ENCODE measurements at places on chromosomes 6 and 20.

GRCh38 chr20:23670361-23670760 is 18.5 kb downstream of the CST4 start:
- no peak for DNase-seq

DNA sequence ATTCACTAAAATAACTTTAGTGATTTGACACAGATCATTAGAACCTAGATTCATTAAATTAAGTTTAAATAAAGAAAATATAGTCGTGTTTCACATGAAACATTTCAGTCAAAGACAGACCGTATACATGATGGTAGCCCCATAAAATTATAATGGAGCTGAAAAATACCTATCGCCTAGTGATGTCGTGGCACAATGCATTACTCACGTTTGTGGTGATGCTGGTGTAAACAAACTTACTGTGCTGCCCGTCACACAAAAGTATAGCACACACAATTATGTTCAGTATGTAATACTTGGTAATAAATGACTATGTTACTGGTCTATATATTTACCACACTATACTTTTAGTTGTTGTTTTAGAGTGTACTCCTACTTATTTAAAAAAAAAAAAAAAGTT is 17.3 kb downstream of the DST start:
- DNase-seq, result no peak

- DNase-seq, result no peak
Observed at GRCh38 chr6:40341726-40342125, 245.4 kb downstream of the LRFN2 start.

GRCh38 chr6:89379281-89379680 is 26.8 kb upstream of the UBE2J1 start:
- no peak for DNase-seq

- DNase-seq, result no peak
Observed at GRCh38 chr6:14880677-14881076, 365.2 kb upstream of the JARID2 start.

DNA sequence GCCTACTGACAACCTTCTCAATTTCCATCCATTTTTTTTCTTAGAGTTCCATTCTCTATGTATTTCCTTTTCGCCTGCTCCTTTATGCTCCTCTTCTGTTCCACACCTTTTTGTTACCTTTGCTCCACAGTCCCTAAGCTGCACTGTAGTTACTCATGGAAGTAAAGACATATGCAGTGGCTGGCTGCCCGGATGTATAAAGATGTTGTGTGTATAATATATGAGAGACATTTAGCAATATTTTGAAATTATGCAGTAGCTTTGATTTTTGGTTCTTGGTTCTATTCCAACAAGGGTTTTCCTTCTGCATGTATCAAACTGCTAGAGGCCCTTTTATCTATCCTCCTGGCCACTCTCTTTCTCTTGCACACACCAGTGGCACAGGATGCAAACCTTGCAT is 234.9 kb downstream of the DOK5 start:
- no peak for DNase-seq

GRCh38 chr6:137363805-137364138 is 130.4 kb downstream of the OLIG3 start:
- DNase-seq, result no peak

GRCh38 chr6:165662041-165662748 is 846 bp downstream of the PDE10A start:
- no peak for DNase-seq

- DNase-seq, result peak; percentile 88
Observed at GRCh38 chr20:53915446-53916172, 154.8 kb downstream of the BCAS1 start.

Measured in C1 segment of cervical spinal cord (tissue), 14 donors.